Glomerular endothelial cell (primary cell): ENCODE measurements at places on chromosomes 1 and 21.

- DNase-seq, result no peak
Observed at GRCh38 chr1:58481962-58482361, 64.6 kb downstream of the OMA1 start.

DNA sequence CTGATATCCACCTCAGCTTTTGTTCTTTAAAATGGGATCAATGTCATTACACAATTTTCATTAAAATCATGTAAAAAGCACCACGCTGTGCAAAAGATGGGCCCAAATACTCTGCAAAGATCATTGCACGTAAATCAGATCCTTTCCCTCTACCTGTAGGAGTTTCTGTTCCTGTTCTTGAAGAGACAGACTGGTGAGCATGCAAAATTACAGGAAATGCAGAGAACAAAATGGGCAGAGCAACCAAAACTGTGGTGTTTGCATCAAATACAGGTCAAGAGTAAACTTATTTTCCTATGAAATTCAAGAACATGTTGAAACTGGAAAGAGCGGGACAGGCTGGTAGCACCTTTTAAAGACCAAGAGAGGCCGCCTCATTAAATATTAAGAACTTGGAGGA lies 294.9 kb upstream of the ADGRL2 start:
- no peak for DNase-seq

DNA sequence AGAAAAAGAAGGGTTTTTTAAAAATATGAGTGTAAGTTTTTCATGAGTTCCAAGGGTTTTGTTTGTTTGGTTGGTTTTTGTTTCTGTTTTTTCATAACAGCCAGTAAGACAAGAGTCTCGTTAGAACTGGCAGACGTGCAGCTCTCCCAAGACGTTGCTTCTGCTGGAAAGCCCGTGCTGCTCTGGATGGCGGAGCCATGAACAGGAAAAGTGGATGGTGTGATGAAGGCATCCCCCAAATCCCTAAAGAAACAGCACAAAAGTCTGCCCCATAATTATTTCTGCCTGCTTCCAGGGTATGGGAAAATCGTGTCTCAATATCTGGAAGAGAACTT lies 157.9 kb upstream of the BACE2 start:
- no peak for DNase-seq

GRCh38 chr1:162019006-162019405 lies 4.7 kb downstream of the OLFML2B start:
- DNase-seq, result no peak

DNA sequence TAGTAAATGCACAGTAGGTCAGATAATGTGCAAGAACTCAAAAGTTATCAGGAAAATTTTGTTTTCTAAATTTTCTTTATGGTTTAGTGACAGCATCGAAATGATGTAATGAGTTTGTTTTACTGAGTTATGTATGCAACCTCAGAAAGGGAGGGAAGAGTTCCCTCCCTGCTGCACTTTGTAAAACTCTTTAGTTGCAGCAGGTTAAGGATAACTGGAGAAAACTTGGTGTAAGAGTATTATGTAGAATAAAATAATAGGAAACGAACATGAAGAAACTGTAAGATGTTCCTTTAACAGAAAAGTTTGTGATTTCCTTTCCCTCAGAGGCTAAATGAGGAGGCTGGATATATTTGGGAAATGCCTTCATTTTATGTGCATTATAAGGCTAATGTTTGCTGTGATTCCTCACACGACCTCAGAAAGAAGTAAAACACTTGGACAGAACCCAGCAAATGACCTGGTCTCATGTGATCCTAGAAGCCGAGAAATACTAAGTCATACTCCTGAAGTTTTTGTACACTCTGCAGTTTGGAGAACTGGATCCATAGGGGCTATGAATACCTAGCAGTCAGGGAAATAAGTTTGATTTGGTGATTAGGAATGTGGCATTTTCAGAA lies 35.4 kb downstream of the ADGRL2 start:
- no peak for DNase-seq

DNA sequence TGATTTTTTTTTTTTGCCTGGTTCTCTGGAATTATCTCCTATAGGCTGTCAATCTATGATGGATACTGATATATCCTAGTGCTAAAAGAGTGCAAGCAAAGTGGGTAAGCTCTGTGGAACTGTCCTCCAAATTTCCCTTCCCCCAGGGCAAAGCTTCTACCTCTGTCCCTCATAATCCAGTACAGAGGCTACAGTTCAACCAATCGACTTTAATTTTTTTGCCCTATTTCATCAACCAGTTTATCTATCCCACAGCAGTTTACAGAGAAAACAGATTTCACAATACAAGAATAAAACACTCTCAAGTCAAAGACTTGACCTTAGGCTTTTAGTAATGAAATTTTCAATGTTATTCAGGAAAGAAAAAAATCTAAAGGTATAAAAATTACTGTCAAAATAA lies 13.9 kb downstream of the PUM1 start:
- no peak for DNase-seq

- DNase-seq, result no peak
Observed at GRCh38 chr1:179327679-179328078, 34.1 kb downstream of the SOAT1 start.

DNA sequence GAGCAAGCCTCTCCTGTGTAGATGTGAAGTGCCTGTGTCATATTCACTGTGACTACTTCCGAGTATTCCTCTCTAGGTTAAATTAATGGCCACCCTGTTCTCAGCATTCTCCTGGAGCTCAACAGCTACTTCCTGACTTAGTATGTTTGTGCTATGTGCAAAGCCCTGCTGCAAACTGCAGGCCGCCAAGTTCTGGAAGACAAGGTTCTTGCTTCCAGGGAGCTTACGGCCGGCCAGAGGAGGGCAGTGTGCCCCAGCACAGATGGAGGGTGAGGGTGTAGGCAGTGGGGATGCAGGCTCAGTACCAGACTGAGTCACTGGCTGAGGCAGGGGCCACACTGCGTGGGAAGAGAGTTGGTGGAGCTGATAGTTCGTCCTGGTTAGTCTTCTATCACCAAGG lies 43.2 kb downstream of the ELK4 start:
- DNase-seq, result no peak
